Activated effector memory CD4-positive, alpha-beta T cell treated with Interleukin-2 at 50 U/mL for 16 hours (primary cell): ENCODE measurements at places on chromosomes 4 and X.

GRCh38 chr4:114378305-114378903 lies 220.2 kb upstream of the UGT8 start:
- DNase-seq, result no peak

- DNase-seq, result no peak
Measured at GRCh38 chr4:18052158-18052557, 30.6 kb upstream of the LCORL start.

GRCh38 chr4:69523385-69524132 lies 27.9 kb upstream of the UGT2B4 start:
- no peak for DNase-seq

- DNase-seq, result no peak
Measured at GRCh38 chrX:106436691-106437090, 175.1 kb upstream of the RADX start.

- DNase-seq, result no peak
Measured at GRCh38 chr4:78675325-78675724, 100.8 kb upstream of the BMP2K start.

DNA sequence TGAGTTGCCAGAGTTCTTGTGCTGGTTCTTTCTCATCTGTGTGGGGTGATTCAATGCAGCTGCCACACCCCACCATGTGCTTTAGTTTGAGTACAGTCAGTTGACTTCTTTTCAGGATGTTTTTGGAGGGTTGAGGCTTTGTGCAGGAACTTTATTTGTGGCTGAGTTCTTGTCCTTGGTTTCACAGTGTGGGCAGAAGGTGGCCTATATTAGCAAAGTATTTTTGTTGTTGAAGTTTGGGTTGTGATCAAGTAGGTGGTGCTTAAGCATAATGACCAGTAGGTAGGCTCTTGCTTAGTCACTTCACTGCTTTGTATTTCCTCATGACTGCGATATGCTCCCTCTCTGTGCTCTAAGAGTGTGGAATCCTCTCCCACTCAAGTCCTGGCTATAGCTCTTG lies 80.3 kb downstream of the ARHGAP24 start:
- DNase-seq, result no peak

DNA sequence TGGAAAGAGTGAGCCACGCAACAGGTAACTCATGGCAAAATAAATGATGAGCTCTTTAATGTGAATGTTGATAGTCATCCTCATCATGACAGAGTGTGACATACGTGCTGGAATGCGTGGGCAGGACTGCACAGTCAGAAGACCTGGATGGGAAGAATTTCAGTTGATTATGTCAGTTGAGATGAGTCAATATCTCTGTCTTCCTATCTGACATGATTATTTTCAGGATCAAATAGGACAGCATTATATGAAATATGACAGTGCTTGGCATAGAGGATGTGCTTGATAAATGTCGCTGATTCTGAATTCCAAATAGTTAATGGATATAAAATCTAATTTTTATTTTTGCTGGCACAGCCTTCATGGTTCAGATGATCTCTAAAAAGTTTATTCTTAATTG lies 95.1 kb downstream of the IL15 start:
- no peak for DNase-seq

GRCh38 chr4:150297861-150298474 lies 219.7 kb downstream of the DCLK2 start:
- no peak for DNase-seq

GRCh38 chr4:4206204-4206603 lies 20.5 kb downstream of the OTOP1 start:
- DNase-seq, result no peak

- DNase-seq, result no peak
Measured at GRCh38 chr4:172362569-172362968, 549.4 kb downstream of the GALNTL6 start.
